ENCODE measurements at places on chromosomes 5 and 9.

- DNase-seq, result no peak
Measured at GRCh38 chr5:128376577-128376976, 161.5 kb downstream of the FBN2 start.

DNA sequence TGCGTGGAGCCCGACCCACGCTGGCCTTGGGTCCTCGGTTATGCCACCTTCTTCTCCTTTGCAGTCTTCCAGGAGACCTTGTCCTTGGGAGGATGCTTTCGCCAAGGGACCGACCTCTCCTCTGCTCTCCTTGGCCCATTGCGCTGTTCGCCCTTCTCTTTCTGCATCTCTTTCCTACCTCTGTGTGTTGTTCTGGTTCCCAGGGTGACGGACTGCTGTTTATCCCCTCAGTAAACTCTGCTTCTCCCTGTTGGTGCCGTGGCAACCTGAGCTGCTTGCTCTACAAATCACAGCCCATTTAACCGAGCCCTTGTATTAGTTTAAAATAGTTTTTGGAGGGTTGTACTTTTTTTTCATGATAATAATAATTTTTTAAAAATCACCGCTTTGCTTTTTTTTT is 97.9 kb downstream of the DAPK1 start:
- DNase-seq, result no peak

- DNase-seq, result no peak
Measured at GRCh38 chr5:9951865-9952516, 297.7 kb downstream of the ATPSCKMT start.

DNA sequence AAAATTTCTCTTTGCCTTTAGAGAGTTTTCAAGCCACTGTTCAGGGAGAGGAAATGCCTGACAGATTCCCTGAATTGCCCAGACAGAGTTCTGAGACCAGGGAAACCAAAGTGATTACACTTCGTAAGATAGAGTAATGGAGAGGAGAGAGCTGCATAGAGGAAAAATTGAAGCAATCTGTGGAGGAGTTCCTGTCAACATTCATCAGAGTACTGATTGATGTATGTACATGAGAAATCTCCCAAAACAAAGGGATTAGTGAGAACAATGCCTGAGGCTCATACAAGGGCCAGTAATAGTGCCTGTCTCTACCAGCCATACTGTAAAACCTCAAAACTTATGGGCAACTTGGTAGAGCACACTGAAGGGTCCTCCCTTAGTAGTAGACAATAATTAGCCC is 79.0 kb upstream of the TRIM32 start:
- DNase-seq, result no peak

DNA sequence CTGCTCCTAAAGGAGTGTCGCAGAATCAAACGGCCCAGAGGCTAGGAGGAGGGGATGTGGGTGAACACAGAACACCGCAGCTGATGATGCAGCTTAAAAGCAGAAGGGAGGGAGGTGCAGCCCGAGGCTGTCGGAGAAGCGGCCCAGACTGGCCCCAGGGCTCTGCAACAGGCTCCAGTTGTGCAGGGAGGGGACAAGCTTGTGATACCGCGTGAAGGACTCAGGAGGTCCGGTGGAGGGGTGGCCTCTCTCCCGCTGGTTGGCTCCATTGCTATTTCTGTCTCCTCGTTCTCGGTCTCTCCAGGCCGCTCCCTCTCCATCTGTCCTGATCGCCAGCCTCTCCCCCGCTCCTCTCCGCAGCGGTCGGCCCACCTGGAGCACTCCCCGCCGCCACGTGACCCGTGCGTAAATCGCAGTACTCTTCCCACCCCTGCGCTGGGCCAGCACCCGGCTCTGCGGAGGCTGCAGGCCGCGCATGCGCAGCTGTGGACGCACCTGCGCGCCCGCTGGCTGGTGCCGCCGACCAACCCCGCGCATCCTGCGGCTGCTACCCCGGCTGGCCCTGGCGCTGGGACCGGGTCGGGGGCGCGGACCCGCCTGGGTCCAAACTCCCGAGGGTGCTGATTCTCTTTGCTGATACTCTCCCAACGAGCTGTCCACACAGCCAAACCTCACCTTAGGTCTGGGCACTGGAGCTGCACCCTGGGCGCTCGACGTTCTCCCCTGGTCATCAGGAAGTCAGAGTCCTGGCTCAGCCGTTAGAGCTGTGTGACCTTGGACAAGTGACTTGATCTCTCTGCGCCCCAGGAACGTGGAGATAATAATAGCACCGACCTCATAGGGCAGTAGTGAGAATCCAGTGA is 3.7 kb upstream of the STXBP1 start:
- peak; percentile 74 for DNase-seq

- no peak for DNase-seq
Measured at GRCh38 chr5:168184103-168184502, 107.3 kb upstream of the WWC1 start.

DNA sequence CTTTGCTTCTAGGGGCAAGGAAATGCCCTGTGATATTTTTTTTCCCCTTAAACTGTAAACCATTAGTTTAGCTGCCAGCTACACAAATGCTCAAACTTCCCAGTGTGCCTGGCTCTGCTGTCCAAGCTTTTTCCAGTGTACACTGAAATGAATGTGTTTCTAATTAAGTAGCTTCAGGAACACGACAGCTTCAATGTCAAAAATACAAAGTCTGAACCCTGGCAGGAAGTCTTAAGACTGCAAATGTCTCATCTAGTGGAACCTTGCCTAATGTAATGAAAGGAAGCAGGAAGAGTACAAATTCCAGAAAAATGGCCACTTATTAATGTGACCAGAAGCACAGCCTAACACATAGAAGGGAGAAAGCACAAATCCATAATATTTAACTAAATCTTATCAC is 255.2 kb downstream of the CRB2 start:
- no peak for DNase-seq

- DNase-seq, result no peak
Measured at GRCh38 chr5:12799165-12799564, 894.9 kb upstream of the CTNND2 start.

- no peak for DNase-seq
Measured at GRCh38 chr5:20088361-20088760, 100.4 kb upstream of the CDH18 start.

- peak; percentile 56 for DNase-seq
Measured at GRCh38 chr5:179119415-179120170, 59.4 kb downstream of the ZNF354C start.

DNA sequence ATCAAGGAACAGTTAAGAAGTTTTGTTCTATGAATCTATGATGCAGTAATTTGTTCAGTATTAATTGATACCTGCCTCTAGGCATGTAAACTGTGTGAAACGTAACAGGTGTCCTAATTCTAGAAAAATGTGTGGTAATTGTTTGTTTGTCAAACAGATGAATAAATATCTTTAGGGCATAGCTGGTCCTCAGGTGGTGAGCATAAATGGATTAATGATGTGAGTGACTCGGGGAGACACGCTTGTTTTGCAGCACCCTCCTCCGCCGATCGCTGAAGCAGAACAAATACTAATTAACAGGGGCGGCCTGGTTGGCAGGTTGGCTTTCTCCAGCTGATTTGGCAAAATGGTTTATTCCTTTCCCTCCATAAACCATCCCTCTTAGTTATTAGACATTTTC is 88.8 kb downstream of the TLE4 start:
- DNase-seq, result no peak

DNA sequence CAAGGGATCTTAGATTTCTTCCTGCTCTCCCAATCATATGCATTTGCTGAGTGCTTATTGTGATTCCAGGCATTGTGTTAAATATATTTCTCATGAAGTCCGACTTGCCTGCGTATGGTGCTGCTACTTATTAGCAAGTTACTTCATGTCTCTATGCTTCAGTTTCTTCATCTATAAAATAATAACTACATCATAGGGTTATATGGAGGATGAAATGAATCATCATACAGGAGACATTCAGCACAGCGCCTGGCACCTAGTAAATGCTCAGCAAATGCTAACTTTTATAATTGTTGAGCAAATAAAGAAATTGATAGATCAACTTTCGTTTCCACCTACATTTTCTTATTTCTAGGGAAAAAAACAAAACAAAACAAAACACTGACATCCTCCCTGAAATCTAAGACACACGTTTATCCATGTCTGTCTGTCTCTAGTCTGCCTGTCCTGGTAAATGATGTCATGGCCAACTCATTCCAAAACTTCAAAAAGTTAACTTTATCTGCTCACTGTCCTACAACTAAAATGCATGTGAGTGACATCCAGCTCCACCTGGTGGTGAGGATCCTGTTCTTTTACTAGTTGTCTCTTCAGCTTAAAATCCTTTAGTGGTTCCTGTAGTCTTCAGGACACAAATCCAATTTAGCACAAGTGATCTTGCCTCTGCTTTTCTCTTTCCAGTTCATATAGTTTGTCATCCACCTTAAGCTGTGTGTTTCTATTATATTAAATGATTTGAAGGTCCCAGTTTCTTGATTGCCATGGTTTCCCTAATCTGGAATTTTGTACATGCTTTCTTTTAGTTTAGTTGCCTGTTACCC is 27.7 kb downstream of the PPP3R2 start:
- no peak for DNase-seq

- no peak for DNase-seq
Measured at GRCh38 chr9:886886-887285, 45.4 kb downstream of the DMRT1 start.

GRCh38 chr5:124285733-124286132 is 460.7 kb downstream of the ZNF608 start:
- no peak for DNase-seq

DNA sequence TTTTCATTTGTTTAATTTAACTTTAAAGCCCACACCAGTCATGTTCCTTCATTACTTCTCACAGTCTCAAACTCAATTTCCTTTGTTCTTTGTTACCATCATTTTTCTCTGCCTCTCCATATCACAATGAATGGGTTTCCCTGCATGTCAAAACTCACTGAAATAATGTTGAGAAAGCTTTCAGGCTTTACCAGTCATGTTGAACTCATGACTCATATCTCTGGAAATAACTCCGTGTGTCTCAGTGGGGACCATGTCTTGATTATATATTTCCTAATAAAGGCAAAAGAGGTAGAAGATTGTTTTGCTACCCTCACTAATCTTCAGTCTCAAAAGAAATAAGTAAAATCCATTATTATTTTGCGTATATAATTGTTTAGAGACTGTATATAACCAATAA is 231.2 kb downstream of the CHSY3 start:
- DNase-seq, result no peak

- no peak for DNase-seq
Measured at GRCh38 chr9:92968081-92968480, 20.8 kb downstream of the FGD3 start.

Data from coronary artery (tissue), 2 donors.